ENCODE measurements at places on chromosomes 4 and X. TPM values are rescaled to one million over a fixed set of nuclear protein-coding genes. Genes with fewer than 3 reads are reported as not detected.

The BMP3 gene
- 0.09 TPM for total RNA-seq

- H3K27ac ChIP-seq: no peak overlapping the region
- H3K36me3 ChIP-seq: no peaks in the 10 kb centered on the region
- H3K27me3 ChIP-seq: no peaks in the 10 kb centered on the region
- no peak overlapping the region for H3K4me3 ChIP-seq
- no peak for DNase-seq
- H3K4me1 ChIP-seq: no peaks in the 10 kb centered on the region
Observed at GRCh38 chrX:16138108-16138427, 14.7 kb downstream of the GRPR start.

The PF4V1 gene
- total RNA-seq: 0.14 TPM

The ANXA10 gene
- 0.19 TPM for total RNA-seq

GRCh38 chr4:851701-852430 is 25.9 kb upstream of the CPLX1 start:
- peaks cover 40% of the 10 kb centered on the region for H3K36me3 ChIP-seq
- H3K27ac ChIP-seq: no peak overlapping the region
- no peak overlapping the region for H3K4me3 ChIP-seq
- H3K27me3 ChIP-seq: no peaks in the 10 kb centered on the region
- no peaks in the 10 kb centered on the region for H3K4me1 ChIP-seq

The TCEAL6 gene
- total RNA-seq: not detected

The TEX13D gene
- total RNA-seq: 0.09 TPM

The MAGEC2 gene
- not detected for total RNA-seq

DNA sequence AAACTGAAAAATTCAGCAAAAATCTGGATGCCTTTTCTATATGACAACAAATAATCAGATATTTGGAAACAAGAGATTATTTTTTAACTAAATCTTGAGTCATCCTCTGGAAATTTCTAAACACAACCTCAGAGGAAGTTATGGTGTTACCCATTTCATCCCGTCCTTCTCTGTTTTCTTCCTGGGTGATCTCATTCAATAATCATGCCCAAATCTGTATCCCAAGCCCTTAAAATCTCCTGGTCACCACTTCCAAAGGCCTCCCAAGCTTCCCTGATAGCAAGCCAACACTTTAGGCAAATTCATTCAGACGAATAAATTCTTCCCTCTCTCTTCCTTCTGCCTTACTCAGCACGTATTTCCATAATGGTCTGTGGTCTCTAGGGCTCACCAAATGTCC is 9.7 kb upstream of the SORCS2 start:
- H3K27ac ChIP-seq: no peak overlapping the region
- H3K4me3 ChIP-seq: no peak overlapping the region
- H3K4me1 ChIP-seq: no peaks in the 10 kb centered on the region

- H3K27ac ChIP-seq: peak overlapping the region; percentile 32
- H3K36me3 ChIP-seq: peaks cover 37% of the 10 kb centered on the region
- DNase-seq: no peak
- peak overlapping the region; percentile 52 for H3K4me3 ChIP-seq
- peaks cover 33% of the 10 kb centered on the region for H3K27me3 ChIP-seq
- H3K4me1 ChIP-seq: no peaks in the 10 kb centered on the region
Observed at GRCh38 chrX:153934148-153934761, 582 bp downstream of the NAA10 start.

- DNase-seq: no peak
- no peaks in the 10 kb centered on the region for H3K36me3 ChIP-seq
- no peaks in the 10 kb centered on the region for H3K4me1 ChIP-seq
- H3K4me3 ChIP-seq: no peak overlapping the region
Observed at GRCh38 chr4:28462766-28463700, 1602.4 kb downstream of the STIM2 start.

The HPSE gene
- total RNA-seq: 1.7 TPM

The TSPAN5 gene
- total RNA-seq: 10.3 TPM

GRCh38 chr4:683982-684622 is 4.8 kb downstream of the SLC49A3 start:
- no peak overlapping the region for H3K27ac ChIP-seq
- peaks cover 39% of the 10 kb centered on the region for H3K27me3 ChIP-seq
- H3K4me1 ChIP-seq: peaks cover 3% of the 10 kb centered on the region

The EREG gene
- 0.05 TPM for total RNA-seq

DNA sequence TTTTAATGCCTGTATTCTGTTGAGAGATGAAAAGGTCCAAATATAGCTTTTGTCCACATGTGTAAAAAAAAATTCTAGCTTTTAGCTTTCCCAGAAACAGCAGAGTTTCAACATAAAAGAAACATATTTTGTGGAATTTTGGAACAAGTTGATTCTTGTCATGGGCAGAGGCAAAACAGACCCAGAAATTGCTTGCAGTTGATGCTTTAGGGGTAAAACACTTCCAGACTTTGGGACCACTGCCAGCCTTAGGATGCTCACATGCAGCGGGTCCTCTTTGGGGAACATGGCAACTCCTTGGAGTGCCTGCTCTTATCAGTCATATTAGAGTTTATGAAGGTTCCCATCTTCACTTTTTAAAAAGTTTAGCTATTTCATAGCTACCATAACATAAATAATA is 30.4 kb downstream of the DCLK2 start:
- no peaks in the 10 kb centered on the region for H3K36me3 ChIP-seq
- H3K27me3 ChIP-seq: no peaks in the 10 kb centered on the region
- H3K27ac ChIP-seq: no peak overlapping the region
- H3K4me1 ChIP-seq: no peaks in the 10 kb centered on the region

DNA sequence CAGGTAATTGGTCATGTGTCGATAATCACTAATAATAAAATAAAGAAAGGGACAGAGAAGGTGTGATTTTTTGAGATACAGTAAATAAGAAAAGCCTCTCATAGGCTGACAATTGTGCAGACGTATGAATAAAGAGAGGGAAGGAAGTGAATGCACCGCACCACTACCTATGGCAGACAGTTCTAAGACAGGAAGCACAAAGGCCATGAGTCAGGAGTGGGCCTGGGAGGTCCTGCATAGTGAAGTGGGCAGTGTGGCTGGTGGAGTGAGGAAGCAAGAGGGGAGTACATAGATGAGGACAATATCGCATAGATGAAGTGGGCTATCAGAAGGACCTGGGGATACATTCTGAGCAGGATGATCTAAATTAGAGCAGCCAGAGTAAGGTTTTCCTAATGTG is 75.6 kb downstream of the BMP3 start:
- H3K36me3 ChIP-seq: no peaks in the 10 kb centered on the region
- H3K4me3 ChIP-seq: no peak overlapping the region
- no peak for DNase-seq

The MAGEA2B gene
- not detected for total RNA-seq

The SSX1 gene
- not detected for total RNA-seq

GRCh38 chrX:27336466-27337091 is 126.6 kb downstream of the PPP4R3C start:
- DNase-seq: peak; percentile 31
- H3K27me3 ChIP-seq: no peaks in the 10 kb centered on the region
- H3K27ac ChIP-seq: no peak overlapping the region
- no peaks in the 10 kb centered on the region for H3K36me3 ChIP-seq
- H3K4me3 ChIP-seq: no peak overlapping the region
- H3K4me1 ChIP-seq: no peaks in the 10 kb centered on the region

The KLHL13 gene
- 4.9 TPM for total RNA-seq

The ODAPH gene
- not detected for total RNA-seq

The TRIM75 gene
- not detected for total RNA-seq

- no peaks in the 10 kb centered on the region for H3K27me3 ChIP-seq
- DNase-seq: no peak
- H3K27ac ChIP-seq: no peak overlapping the region
- no peak overlapping the region for H3K4me3 ChIP-seq
- no peaks in the 10 kb centered on the region for H3K36me3 ChIP-seq
- H3K4me1 ChIP-seq: no peaks in the 10 kb centered on the region
Observed at GRCh38 chrX:916230-916599, 285.6 kb downstream of the SHOX start.

The SCARB2 gene
- total RNA-seq: 34.7 TPM

DNA sequence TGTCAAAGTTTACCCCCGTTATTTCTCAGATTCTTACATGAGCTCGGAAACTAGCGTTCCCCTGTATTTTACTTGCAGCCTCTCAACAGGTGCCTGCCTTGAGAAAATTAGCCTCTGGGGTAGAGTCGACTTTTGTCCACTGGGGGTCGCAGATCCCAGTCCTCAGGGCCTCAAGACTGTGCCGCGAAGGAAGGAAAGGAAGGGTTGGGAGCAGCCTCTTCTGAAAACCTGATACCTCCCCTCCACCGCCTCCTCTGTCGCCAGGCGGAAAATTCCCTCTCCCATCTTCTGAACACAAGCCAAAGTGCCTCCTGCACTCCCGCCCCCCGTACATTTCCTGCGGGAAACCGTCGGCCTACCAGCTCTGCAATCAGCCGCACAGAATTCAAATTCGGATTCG is 44.4 kb upstream of the TMSB15B start:
- H3K27ac ChIP-seq: no peak overlapping the region
- H3K4me3 ChIP-seq: peak overlapping the region; percentile 69
- H3K27me3 ChIP-seq: no peaks in the 10 kb centered on the region
- peak; percentile 51 for DNase-seq
- no peaks in the 10 kb centered on the region for H3K4me1 ChIP-seq

- no peaks in the 10 kb centered on the region for H3K36me3 ChIP-seq
- H3K27ac ChIP-seq: no peak overlapping the region
- no peak for DNase-seq
- peaks cover 2% of the 10 kb centered on the region for H3K27me3 ChIP-seq
- no peak overlapping the region for H3K4me3 ChIP-seq
Observed at GRCh38 chr4:183540410-183541009, 35.7 kb downstream of the ING2 start.

DNA sequence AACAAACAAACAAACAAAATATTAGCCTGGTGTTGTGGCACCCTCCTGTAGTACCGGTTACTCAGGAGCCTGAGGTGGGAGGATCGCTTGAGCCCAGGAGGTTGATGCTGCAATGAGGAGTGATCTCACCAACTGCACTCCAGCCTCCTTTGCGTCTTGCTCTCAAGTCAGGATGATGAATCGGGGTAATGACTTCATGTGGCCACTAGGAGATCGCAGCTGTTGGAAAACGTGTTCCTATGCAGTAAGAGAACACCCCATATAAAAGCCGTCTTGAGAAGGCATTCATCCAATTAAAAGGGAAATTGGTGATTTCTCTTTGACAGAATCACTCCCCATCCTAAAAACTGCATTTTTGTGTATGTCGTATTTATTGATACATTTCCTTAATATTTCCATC is 6.9 kb downstream of the CCNB3 start:
- H3K27ac ChIP-seq: no peak overlapping the region
- H3K36me3 ChIP-seq: no peaks in the 10 kb centered on the region
- DNase-seq: no peak
- H3K4me1 ChIP-seq: no peaks in the 10 kb centered on the region
- no peak overlapping the region for H3K4me3 ChIP-seq

DNA sequence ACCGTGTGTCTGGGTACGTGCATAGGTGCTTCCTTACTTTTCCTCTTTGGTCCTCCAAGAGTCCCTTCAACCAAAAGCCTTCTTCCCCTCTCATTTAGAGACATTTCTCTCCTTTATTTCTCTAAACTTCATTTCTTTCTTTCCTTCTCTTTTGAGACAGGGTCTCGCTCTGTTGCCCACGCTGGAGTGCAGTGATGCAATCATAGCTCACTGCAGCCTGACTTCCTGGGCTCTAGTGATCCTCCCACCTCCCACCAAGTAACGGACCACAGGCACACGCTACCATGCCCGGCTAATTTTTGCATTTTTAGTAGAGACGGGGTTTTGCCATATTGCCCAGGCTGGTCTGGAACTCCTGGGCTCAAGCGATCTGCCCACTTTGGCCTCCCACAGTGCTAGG is 42.2 kb downstream of the ACOX3 start:
- no peaks in the 10 kb centered on the region for H3K4me1 ChIP-seq
- H3K27ac ChIP-seq: no peak overlapping the region
- no peaks in the 10 kb centered on the region for H3K27me3 ChIP-seq

The SPACA5 gene
- not detected for total RNA-seq

DNA sequence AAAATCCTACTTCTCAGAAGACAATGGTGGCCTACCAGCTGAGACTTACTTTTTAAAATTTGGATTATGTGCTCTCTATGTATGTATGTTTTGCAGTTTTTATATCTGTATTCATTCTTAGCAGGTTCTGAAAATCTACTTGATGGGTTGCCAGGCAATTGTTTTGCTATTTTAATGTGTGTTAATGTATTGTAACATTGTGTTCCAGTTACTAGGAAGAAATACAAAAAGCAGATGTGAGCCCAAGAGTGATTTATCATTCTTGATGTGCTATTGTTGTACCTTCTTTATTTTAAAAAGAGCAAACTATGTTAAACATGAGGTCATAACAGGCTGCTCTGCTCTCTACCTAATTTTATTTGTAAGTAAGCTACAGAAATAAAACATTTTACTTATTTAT is 81.9 kb downstream of the REPS2 start:
- no peaks in the 10 kb centered on the region for H3K36me3 ChIP-seq
- no peak overlapping the region for H3K27ac ChIP-seq
- DNase-seq: no peak
- H3K27me3 ChIP-seq: no peaks in the 10 kb centered on the region

The ANXA5 gene
- total RNA-seq: 88.2 TPM

DNA sequence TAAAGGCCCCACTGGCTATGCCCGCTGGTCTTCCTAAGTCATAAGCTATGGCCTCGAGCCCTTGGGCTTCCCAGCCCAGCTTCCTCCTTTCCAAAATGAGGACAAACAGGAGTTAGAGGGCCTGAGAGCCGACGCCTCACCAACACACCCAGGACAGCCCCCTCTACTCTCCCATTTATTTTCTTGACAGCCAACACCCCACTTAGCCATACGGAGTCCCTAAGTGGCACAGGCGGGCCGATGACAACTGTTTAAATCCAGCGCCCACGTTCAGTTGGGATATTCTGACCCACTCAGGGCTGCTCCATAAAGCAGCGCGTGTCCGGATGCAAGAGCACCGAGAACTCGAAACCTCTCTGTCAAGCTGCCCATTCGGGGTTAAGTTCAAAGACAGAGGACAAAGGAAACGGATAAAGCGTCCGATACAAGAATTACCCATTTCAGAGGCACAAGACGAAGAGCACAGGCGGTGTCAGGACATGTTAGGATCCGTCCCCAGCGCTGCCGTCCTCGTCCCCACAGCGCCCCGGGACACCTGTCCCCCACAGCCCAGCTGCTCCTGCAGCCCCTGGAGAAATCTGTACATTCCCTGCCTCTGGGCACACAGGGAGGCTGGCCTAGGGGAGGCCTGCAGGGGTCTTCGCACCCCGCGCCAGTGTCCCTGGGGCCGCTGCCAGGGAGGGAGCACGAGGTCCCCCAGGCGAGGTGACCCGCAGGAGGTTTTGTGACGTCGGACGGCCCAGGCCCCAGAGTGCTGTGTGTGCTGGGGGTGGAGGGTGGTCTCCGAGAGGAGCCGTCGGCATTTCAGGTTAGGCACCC is 1.2 kb downstream of the PRKX start:
- DNase-seq: no peak
- peaks cover 19% of the 10 kb centered on the region for H3K4me1 ChIP-seq
- H3K27ac ChIP-seq: no peak overlapping the region
